Hepatocyte (in vitro differentiated cells): ENCODE measurements at places on chromosomes 12 and 14. TPM values are rescaled to one million over a fixed set of nuclear protein-coding genes. Genes with fewer than 3 reads are reported as not detected.

The ITGA7 gene
- polyA plus RNA-seq, result 18.9 and 22.8 TPM in 2 replicates

The BDKRB2 gene
- 4.4 and 5.2 TPM in 2 replicates for polyA plus RNA-seq

The HHIPL1 gene
- polyA plus RNA-seq, result 0.88 and 1.4 TPM in 2 replicates

The CLEC1B gene
- polyA plus RNA-seq, result 0.55 and 2.4 TPM in 2 replicates

The SPIC gene
- not detected in 2 replicates for polyA plus RNA-seq
